Stimulated activated naive CD4-positive, alpha-beta T cell (primary cell): ENCODE measurements at places on chromosomes 4 and X.

GRCh38 chr4:116688536-116688935, 396.8 kb downstream of the TRAM1L1 start:
- no peak for DNase-seq

DNA sequence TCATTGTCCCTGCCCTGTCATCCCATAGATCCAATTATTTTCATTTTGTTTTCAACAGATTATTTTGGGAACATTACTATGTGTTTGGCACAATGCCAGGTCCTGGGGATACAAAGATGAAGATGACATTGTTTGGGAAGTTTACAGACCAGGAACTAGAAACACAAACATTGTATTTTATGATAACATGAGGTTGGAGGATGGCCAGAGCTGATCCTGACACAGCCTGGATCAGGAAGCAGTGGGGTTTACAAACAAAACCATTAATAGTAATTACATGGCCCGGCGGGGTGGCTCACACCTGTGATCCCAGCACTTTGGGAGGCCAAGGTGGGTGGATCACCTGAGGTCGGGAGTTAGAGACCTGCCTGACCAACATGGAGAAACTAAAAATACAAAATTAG, 29.9 kb downstream of the CLRN2 start:
- DNase-seq = no peak

DNA sequence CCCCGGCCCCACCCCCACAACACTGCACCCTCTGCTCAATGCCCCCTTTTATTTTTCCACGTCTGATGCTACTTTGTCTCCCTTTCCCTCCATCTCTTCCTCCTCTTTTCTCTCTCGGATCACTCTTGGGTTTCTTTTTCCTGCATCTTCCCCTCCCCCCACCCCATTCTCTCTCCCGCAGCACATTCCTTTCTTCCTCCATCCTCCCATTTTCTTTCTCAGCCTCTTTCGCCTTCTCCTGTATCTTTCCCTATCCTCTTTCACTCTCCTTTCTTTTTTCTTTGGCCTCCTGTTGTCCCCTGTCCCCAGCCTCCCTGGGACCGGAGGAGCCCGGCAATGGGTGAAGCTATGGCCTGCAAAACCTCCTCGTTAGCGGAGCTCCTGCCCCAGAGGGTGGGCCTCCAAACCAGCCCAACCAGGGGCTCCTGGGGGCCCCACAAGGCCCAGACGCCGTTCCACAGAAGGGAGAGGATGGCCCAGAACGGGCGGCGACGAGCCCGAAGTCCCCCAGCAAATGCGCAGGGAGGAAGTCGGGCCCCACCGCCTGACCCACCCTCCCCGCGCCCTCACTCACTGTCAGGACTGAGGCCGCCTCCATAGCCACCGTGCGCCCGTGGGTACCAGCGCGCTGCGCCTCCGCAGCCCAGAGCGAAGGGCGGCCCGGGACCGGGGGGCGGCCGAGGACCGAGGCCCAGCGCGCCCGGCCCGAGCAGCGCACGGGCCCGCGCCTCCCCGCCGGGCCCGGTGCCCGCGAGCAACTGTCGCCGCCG, 807 bp downstream of the HMX1 start:
- DNase-seq = no peak

DNA sequence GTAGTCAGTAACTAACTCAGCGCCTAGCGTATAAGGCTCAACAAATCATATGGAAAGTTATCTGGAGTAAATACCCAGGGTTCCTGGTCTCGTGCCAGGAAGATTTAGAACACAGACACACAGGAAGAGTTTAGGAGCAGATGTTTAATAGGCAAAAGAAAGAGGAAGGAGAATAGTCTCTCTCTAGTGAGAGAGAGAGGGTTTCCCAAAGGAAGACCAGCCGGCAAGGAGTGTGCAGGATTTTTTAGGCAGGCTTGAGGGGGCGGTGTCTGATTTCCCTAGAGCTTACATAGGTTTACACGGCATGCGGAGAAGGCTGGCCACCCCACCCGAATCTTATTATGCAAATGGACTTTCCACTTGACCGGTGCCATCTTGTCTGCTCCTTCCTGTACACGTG, 284.0 kb upstream of the FRG1 start:
- DNase-seq = no peak

GRCh38 chr4:188396037-188396436, 256.8 kb downstream of the TRIML1 start:
- DNase-seq = no peak

- DNase-seq = no peak
Observed at GRCh38 chr4:137659431-137659830, 127.1 kb upstream of the PCDH18 start.

DNA sequence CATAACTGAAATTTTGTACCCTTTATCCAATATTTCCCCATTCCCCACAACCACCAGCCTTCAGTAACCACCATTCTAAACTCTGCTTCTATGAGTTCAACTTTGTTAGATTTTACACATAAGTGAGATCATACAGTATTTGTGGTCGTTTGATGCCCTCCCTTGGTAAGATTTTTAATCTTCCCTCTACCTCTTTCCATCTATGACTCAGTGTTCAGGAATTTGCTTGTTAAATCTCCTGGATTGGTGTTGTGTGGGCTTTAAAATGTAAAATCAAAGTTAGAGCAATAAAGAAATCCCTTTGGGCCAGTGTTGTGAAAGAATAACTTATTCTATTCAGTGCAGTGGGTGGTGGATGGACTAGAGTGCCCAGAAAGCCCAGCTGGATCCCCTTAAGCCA, 37.4 kb downstream of the SLC16A2 start:
- DNase-seq = no peak

DNA sequence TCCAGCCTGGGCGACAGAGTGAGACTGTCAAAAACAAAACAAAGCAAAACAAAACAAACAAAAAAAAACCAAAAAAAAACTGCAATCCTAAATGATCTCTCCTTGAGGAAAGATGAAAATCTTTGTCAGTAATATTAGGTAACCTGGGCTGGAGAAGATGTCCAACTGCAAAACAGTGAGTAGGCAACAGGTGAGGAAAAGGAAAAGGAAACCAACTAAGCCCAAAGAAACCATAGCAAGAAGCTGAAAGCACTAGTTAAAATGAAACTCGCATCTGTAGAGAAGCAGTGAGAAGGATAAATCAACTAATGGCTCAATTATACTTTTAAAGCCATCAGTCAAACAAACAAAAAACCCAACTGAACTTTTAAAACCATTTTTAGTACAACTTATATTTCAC, 54.2 kb downstream of the ENOX2 start:
- DNase-seq = no peak

DNA sequence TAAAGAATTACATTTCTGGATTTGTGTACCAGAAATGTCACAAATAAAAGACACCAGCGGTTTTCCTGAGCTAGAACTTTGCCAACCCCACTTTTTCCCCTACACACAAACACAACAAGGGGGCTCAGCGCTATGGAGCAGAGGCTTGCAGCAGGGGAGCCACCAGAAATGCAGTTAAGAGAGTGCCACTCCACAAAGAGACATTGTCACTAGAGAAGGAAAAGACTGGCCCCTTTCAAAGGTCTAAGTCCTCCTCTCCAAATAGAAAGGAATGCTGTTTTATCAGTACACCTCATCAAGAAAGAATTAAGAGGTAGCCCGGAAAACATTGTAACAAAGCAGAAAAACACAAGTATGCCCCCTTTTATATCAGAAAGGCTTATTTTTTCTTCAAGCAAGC, 419.5 kb downstream of the HNRNPD start:
- no peak for DNase-seq

DNA sequence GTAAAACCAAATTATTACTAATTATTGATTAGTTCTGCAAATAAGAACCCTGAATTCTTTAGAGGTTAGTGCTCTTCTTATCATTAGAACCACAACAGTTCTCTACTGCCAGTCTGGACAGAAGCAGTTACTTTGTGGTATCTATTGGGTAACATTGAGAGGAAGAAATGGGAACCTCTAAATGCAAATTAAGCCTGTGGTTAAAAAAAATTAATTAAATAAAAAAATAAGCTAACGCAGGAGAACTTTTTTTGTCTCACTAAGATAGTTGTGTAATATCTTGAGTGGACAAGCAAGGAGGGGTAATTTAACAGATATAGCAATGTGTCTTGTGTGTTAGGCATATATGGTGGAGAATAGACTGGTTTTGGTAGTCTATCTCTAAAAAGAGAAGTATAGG, 32.9 kb upstream of the TET2 start:
- no peak for DNase-seq

GRCh38 chr4:147513091-147513490, 32.2 kb downstream of the EDNRA start:
- no peak for DNase-seq

- no peak for DNase-seq
Observed at GRCh38 chr4:124499261-124499660, 213.3 kb downstream of the ANKRD50 start.

GRCh38 chr4:137768196-137768595, 235.9 kb upstream of the PCDH18 start:
- no peak for DNase-seq

DNA sequence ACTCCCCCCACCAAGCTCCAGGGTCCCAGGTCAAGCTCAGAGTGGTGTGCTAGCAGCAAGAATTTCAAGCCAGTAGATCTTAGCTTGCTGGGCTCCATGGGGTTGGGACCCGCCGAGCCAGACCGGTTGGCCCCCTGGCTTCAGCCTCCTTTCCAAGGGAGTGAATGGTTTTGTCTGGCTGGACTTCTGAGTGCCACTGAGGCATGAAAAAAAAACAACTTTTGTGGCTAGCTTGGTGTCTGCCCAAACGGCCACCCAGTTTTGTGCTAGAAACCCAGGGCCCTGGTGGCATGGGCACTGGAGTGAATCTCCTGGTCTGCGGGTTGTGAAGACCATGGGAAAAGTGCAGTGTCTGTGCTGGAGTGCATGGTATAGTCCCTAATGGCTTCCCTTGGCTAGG, 82.6 kb downstream of the NBDY start:
- no peak for DNase-seq

GRCh38 chr4:83276299-83277040, 8.1 kb downstream of the COQ2 start:
- no peak for DNase-seq

DNA sequence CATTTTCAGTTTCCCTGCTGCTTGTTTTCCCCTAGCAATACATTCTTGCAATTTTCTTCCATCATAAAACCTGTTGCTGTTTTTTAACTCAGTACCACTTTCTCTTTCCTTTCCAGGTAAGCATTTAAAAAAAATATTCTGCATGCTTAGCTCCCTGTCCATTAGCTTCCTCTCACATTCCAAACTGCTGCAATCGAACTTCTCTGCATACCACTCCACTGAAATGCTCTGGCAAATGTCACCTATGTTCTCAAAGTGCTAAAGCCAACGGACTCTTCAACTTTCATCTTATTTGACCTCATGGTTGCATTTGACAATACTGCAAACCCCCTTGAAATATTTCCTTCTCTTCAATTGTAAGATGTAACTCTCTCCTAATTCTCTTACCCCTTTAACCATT, 192.7 kb downstream of the ANAPC10 start:
- DNase-seq = no peak

DNA sequence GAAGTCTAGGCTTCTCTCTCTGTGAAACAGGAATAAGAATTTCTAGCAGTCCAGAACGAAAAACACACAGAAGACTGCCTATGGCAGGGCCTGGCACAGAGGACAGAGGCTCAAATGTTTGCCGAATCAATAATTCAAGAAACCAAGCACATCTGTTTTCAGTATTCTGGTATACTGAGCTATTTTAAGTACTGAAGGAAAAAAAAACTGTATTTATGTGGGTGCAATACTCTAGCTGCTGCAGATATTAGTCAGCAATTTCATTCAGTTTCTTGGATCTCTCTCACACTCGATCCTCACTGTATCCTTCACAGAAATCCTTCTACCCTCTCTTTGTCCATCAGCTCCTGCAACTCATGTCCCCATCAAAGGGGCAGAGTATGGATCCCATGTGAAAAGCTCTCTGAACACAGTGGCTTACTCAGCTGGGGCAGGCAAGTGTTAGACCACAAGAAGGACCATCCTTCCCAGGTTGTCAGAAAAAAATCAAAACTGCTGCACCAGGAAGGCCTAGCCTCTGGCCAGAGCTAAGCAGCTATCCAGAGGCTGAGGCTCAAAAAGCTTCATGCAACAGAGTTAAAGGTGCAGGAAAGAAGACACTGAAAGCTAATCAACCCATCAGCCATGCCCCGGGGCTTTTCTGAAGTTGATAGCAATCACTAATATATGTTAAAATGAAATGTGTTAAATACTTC, 9.1 kb upstream of the USO1 start:
- DNase-seq = no peak

- no peak for DNase-seq
Observed at GRCh38 chrX:39948582-39948981, 149.2 kb downstream of the BCOR start.

DNA sequence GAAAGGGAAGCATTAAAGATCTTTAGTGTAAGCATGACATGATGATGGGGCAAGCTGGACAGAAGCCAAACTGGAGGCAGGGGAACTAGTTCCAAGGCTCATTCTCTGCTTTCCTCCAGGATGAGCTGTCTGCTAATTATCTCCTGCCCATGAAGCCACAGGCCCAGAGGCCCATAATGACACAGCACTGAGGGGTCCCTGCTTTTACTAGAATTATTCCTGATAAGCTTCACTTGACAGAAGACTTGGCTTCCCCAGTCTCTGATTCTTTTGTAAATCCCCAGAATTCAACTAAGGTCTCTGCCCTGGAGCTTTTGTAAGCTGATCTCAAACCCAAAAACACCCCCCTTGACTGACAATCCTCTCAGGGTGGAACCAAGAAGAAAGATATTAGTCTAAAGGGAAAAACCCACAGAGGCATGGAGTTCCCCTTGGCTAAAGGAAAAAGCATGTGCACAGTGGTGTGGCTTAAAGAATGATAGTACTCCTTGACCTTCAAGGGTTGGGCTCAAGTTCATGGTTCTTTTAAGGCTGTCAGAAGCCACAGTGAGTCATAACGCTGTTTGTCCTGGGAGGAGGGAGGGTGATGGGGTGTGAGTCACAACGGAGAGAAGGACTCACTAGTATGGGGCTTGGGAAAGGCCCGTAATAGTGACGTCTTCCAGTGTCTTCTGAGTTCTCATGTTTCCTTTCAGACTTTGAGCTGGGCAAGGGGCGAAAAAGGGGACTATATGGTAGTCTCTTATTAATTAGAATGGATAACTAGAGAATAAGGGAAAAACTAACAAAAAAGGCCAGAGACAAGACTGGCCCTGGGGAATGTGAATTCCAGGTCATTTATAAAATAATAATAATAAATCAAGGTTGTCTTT, 146.0 kb upstream of the CPEB2 start:
- DNase-seq = no peak

GRCh38 chrX:108165383-108166111, 74.0 kb downstream of the ATG4A start:
- DNase-seq = no peak

DNA sequence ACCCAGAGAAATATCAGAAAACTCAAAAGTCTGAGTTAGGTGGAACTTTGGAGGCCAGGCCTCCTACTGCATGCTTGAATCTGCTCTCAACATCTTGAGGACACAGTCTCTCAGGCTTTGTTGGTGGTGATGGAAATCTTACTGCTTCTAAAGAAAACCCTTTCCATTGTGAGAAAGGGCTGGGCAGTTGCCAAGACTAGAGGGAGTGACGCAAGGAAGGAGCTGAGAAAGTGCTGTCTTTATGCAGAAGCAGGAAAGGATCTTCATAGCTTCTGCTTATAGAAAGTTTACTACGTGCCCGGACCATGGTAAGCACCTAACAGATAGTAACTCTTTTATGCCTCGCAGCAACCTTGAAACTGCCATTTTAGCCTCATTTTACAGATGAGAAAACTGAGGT, 2.4 kb upstream of the CRMP1 start:
- DNase-seq = no peak
